ENCODE measurements at places on chromosomes 16 and 17.

DNA sequence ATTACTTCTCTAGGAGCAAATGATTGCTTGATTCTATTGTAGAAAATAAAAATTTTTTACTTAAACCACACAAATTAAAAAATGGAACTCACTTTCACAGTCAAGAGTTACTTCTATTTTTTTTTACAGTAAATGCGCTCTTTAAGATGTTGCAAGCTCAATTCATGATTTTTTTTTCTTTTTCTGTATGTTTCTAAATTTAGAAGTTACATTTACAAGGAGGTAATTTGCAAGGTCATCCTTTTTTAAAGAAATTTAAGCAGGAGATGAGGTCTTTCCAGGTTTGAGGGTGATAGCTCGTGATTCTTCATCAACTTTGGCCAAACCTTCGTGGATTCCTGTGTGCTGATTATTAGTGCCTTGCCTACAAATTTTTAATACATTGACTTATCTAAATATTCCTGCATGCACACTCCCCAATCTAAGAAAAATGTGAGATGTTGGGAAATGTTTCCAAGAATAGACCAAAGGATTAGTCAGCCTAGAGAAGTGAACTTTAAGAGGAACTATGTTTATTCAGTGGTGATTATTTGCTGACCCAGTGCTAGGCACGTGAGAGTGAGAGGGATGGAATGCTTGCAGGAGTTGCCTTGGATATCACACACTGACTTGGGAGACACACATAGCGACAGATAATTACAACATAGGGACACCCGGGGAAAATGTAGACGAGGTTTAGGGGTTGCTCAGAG lies 429.8 kb downstream of the MAF start:
- no peak for DNase-seq

DNA sequence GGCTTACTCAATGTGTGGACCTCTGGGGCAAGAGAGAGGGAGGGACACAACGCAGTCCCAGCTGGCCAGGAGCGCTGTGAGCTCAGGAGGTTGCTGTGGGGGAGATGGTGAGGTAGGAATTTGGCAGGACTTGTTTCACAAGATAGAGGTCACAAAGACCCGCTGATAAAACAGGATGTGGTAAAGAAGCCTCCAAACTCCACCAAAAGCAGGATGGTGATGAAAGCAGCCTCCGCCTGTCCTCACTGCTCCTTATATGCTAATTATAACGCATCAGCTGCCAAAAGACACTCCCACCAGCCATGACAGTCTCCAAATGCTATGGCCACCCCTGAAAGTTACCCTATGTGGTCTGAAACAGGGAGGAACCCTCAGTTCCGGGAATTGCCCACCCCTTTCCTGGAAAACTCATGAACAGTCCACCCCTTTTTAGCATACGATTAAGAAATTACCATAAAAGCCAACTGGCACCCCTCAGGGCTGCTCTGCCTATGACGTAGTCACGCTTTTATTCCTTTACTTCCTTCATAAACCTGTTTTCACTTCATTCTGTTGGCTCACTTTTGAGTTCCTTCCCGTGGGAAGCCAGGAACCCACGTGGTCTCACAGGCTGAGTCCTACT lies 5.3 kb upstream of the EIF4A3 start:
- no peak for DNase-seq

DNA sequence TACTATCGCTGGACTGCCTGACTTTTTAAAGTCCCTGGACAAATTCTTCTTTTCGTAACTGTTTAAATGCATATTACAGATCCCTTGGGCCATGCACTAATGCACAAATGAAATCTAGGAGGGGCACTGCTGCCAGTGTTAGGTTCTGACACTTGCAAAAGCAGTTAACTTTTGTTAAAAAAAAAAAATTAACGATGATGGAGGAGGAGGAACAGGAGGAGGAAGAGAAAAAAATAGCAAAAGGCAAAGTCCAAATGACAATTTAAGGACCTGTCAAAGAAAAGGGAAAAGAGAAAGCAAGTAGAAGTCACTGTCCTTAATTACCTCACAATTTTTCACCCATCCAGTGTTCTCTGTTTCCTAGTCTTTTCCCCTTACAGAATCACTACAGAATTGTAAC lies 97.8 kb upstream of the CORO6 start:
- no peak for DNase-seq

DNA sequence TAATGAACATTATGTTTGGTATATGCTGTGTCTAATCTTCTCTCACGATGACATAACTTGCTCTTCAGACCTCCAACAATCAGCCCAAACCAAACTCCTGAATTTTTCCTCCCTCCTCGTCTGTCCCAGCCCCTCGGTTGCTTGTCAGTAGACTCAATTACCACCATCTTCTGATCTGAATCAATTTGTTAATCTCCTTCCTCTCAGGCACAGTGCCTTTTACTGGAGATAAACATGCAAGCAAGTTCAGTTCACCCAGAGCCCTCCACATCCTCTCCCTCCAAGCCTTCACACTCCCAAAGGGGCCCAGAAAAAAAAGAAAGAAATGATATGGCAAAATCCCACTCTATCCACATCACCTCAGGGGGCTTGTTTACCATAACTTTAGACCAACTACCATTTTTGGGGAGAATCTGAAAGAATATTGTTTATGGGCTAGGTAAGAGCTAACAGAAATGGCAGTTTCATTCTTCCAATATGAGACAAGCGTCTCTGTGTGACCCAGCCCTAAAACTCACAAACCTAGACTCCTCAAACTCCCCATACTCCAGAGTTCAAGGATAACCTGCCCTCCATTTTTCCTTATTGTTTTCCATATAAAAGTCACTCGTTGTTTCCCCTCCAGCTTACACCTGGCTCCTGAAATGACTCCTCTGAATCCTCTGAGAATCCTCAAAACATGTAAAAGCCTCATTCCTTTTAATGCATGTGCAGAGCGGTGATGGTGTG lies 1.5 kb downstream of the TEX2 start:
- DNase-seq: no peak

- DNase-seq: no peak
Observed at GRCh38 chr16:69490707-69491324, 66.4 kb downstream of the CYB5B start.

- DNase-seq: no peak
Observed at GRCh38 chr16:77165006-77165405, 26.0 kb upstream of the MON1B start.
